SK-MEL-5 (cell line): ENCODE measurements at places on chromosomes 1 and 21.

DNA sequence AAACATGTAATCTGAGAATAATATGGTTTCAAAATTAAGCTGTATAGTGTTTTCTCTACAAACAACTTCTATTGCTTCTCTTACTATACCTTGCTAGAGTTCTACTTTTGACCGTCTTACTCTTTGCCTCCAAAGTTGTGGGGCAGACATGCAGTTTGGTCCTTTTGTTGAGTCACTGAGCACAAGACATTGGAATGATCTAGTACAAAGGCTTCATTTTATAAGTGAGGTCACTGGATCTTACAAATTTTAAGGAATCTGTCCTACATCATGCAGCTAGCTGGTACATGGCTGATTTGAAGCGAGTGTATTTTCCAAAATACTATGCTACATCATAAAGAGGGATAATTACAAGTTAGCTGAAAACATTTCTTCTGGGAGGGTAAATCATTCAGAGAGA lies 28.8 kb downstream of the OR10J1 start:
- DNase-seq, result peak; percentile 64

DNA sequence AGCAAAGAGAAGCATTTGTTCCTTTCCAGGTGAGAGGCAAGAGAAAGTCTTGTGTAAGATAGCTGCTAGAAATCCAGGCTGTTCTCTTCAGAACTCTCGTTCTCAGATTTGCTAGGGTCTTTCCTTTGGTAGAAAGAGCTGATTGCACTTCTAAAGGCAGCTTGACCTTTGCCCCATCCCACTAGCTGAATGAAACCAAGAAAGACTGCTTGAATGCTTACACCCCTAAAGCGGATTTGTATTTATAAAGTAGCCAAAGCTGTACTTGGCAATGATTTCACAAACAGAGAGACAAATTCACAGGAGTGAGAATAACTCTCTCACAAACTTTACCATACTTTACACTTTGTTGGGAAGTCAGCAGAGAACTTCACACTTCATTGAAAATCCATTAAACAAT lies 424.1 kb downstream of the TTLL7 start:
- DNase-seq, result no peak

- DNase-seq, result no peak
Observed at GRCh38 chr1:18731591-18732235, 101.1 kb downstream of the PAX7 start.

- DNase-seq, result no peak
Observed at GRCh38 chr21:45132841-45133573, 58.6 kb downstream of the ADARB1 start.

GRCh38 chr1:164910671-164911070 lies 351.7 kb downstream of the PBX1 start:
- no peak for DNase-seq

DNA sequence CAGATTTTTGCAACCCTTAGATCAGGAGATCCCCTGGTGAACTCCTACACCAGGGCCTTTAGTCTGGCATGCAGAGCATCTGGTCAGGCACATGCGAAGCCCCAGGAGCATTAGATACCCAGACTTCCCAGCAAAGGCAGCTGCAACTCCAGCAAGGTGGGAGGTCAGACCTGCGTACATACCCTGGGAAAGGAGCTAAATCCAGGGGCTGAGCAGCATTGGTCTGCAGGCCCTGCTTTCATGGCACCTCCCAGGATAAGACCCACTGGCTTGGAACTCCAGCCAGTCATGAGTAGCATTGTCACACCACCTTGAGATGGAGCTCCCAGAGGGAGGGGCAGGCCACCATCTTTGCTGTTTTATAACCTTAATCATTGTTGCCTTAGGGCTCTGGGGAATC lies 92.3 kb downstream of the KCNT2 start:
- DNase-seq, result no peak

GRCh38 chr1:34590211-34590623 lies 164.6 kb upstream of the GJB5 start:
- DNase-seq, result no peak

- DNase-seq, result no peak
Observed at GRCh38 chr1:177784936-177785335, 184.9 kb downstream of the SEC16B start.

DNA sequence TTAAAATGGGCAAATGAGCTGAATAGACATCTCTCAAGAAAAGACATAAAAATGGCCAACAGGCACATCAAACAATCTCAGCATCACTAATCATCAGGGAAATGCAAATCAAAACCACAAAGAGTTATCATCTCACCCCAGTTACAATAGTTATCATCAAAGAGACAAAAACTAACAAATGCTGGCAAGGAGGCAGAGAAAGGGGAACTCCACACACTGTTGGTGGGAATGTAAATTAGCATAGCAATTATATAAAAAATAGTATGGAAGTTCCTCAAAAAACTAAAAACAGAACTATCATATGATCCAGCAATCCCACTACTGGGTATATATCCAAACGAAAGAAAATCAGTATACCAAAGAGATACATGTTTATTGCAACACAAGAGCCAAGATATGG lies 68.7 kb downstream of the DENND1B start:
- no peak for DNase-seq

DNA sequence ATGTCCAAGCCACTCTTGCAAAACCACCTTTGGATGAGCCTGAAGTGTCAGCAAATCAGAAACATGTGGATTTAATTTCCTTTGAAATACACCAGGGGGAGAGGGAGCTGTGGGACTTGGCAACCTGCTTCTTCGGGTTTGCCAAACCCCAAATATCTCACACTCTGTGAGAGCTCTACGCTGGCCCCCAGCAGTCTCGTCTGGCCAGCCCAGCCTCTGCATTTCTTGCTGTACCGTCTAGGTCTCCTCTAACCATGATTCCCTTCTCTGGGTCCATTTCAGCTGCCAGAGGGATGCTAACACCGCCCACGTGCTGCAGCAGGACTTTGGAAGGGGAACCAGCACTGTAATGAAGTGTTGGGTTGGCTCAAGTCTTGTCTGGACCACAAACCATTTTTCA lies 114.6 kb downstream of the MRPS6 start:
- DNase-seq, result no peak

GRCh38 chr21:36535618-36536241 lies 55.8 kb upstream of the CLDN14 start:
- DNase-seq, result no peak

DNA sequence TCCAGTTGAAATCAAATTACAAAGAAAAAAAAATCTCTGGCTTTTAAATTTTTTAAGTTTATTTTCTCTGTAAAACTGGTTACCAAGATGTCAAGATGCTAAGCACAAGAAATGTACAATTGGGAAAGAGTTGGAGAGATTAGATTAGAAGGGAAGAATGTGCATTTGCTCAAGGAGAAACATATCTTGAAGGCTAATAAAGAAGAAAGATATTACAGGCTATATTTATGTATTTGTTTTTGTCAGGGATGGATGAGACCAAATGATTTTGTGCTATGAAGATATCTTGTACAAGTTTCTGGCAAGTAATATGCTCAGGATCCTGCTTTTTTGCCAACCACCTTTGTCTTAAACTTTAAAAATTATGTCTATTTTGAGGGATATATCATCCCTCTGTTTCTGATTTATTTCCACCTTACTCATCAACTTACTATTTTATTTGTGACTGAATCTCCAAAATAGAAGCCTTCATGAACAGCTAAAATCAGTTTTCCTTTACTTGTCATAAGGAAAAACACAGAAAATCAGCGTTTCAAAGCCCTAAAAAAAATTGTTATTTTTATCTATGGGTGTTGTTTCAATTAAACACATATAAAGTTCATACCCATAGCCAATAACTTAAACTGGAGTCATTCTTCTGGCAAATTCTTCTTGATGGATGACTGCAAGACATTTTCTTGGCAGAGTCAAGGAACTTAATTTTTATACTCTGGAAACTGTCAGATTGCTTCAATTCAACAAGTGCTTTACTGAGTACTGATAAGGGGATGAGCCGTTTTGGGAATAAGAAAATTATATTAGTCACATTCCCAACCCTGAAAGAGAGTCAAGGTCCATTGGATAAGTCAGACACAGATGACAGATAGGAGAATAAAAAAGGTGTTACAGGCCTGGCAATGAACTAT lies 141.8 kb downstream of the CTH start:
- no peak for DNase-seq

DNA sequence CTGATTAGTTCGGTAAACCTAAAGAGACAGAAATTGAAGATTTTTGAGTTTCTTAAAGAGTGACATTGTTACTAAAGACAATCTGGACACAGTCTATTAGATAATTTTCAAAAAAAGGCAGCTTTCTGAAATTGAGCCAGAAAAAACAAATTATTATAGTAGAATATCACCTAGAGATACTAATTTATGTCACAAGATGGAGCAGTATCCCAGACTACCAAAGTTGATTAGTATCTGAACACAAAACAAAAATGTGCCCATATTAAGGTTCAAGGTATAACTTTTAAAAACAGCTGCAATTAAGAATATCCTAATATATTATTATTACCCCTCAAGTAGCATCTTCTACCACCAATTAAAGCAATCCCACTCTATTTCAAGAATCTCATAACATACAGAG lies 40.5 kb upstream of the SYT2 start:
- no peak for DNase-seq

- DNase-seq, result no peak
Observed at GRCh38 chr1:185398022-185398421, 81.0 kb upstream of the IVNS1ABP start.

GRCh38 chr1:3056641-3057040 lies 12.4 kb upstream of the PRDM16 start:
- no peak for DNase-seq

- no peak for DNase-seq
Observed at GRCh38 chr21:44829507-44830092, 11.7 kb upstream of the SUMO3 start.

GRCh38 chr1:178093494-178093950 lies 382 bp upstream of the RASAL2 start:
- DNase-seq, result peak; percentile 96

DNA sequence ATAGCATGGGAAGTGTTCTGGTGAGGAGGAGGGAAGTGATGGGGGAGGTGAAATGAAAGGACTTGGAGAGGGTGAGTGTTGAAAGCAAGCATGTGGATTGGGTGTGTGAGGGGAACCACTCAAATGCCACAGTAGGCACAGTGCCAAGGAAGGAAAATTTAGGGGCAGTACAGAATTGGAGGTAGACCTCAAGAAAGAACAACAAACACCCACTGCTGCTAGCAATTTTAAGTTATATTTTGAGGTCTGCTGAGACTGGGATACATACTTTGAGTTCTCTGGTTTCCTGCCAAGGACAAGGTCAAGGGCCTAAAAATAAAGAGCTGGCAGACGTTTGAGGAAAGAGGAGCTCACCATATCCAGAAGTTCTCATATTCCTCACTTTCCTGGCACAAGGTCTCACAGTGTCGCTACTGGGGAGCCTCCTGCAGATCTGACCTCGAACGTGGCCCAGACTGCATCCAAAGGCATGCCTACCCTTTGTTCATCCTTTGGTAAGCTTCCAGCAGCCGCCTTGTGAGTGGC lies 104.0 kb downstream of the BRINP2 start:
- no peak for DNase-seq

DNA sequence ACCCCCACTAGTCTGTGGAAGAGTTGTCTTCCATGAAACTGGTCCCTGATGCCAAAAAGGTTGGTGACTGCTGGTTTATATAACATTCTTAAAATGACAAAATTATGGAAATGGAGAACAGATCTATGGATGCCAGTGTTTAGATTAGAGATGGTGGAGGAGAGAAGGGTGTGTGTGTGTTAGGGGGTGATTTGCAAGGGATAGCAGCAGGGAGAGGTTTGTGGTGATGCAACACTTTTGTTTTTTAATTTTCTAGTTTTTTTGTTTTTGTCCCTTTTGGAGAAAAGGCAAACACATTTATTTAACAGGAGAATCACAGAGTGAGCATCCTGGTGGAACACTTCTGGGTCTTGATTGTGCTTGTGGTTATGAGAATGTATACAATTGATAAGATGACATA lies 143.8 kb downstream of the RPS6KC1 start:
- no peak for DNase-seq

DNA sequence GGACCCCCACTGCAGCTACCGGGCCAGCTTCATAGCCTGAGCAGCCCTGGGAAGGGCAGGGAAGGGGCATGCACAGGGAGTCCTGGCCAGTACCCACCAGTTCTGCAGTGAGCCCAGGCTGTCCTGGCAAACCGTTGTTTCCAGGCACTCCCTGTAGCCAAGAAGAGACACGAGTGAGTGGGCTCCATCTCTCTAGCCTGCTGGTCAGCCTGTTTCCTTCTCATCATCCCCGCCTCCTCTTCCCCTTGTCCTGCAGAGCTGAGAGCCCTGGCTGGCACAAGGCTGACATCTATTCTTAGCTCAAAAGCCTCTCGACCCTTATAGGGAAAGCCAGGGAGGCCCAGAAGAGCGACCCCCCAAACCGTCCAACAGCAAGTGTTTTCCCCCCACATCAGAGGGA lies 28.7 kb downstream of the COL16A1 start:
- DNase-seq, result no peak

GRCh38 chr1:75166821-75167220 lies 32.6 kb downstream of the LHX8 start:
- DNase-seq, result no peak

- no peak for DNase-seq
Observed at GRCh38 chr1:82225421-82226185, 424.9 kb downstream of the ADGRL2 start.

GRCh38 chr1:10657088-10657847 lies 139.2 kb downstream of the CASZ1 start:
- no peak for DNase-seq

GRCh38 chr1:22812993-22813790 lies 102.6 kb downstream of the EPHB2 start:
- no peak for DNase-seq

GRCh38 chr1:186730951-186731729 lies 50.9 kb upstream of the PTGS2 start:
- no peak for DNase-seq
